LHCN-M2 (cell line): ENCODE measurements at places on chromosomes 5 and 9. TPM values are rescaled to one million over a fixed set of nuclear protein-coding genes. Genes with fewer than 3 reads are reported as not detected.

Gene GMCL2
- not detected in 2 replicates for total RNA-seq

- no peak for DNase-seq
Observed at GRCh38 chr5:34511063-34511462, 145.1 kb upstream of the RAI14 start.

Gene SOHLH1
- not detected in 2 replicates for total RNA-seq

Gene FGF1
- total RNA-seq = 4.8 and 5.8 TPM in 2 replicates

- DNase-seq = no peak
Observed at GRCh38 chr9:95193067-95193466, 124.4 kb downstream of the FANCC start.

DNA sequence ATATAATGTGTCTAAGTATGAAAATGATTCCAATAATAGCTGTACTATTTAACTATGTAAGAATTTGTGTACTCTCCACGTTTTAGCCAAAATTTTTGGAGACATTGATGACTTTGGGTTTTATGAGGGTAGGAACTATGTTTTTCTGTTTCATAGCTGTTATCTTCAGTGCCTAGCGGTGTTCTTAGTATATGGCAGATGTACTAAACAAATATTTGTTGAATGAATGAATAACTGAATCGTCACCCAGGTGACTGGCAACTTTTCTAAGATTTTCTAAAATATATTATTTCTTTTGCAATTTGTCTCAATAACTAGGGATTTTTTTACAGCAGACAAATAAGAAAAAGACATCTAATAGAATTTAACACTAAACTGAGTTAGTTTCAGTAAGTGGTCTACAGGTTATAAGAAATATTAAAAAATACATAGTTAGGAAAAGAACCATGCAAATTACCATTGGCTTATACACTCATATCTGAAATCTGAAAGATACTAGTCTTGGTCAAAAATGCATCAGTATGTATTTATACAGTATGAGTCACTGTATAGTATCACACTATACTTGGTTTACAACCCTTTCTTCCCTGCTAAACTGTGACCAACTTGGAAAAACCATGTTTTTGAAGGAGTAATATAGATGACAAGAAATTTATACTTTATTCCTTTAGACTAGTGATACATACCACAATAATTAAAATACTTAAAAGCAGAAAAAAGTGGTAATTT lies 10.5 kb upstream of the ERCC6L2 start:
- DNase-seq = no peak

GRCh38 chr9:1156794-1157550 lies 106.8 kb downstream of the DMRT2 start:
- DNase-seq = no peak

DNA sequence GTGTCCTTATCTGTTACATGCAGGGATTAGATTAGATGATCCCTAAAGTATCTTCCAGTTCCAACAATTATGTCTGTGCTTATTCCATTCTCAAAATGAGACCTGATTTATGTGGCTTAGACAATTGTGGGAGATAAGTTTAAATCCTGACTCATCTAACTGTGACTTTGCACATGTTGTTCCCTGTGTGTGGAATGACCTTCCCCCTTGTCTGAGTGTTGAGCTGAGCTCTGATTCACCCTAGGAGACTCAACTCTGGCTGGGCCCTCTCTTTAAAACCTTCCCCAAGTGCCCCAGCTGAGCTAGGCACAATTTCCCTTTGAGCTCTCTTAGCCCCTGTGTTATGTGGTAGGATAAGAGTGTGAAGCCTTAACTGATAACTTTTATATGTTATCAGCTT lies 118.9 kb upstream of the ELL2 start:
- peak; percentile 90 for DNase-seq

- no peak for DNase-seq
Observed at GRCh38 chr9:13648676-13649075, 369.2 kb upstream of the MPDZ start.

Gene DBH
- total RNA-seq = not detected in 2 replicates

Gene PCDHA1
- 0.06 TPM in 2 replicates for total RNA-seq

DNA sequence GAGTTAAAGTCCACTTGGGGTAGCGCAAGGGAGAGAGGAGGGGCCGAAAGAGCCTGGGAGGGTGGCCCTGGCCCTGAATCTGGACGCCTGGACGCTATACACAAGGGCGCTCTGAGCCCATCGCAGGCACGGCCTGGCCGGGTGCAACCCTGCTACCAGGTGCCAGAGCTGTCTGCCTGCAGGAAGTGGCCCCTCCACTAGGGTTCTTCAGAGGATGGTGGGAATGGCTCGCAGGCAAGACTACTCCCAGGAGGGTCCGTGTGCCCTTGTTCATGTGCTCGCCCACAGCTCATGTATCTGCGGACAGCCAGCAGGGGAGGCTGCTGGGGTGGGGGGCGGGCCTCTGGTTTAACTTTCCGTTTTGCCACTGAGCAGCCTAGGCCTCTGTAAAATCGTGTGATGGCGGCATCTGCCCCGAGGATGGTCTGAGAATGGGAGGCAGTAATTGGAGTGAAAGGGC lies 1.4 kb upstream of the NKD2 start:
- DNase-seq = no peak

Gene GRIA1
- 7.4 and 10.0 TPM in 2 replicates for total RNA-seq

Gene ENC1
- total RNA-seq = 56.6 and 60.3 TPM in 2 replicates

Gene FOXI1
- not detected in 2 replicates for total RNA-seq

- no peak for DNase-seq
Observed at GRCh38 chr9:120557205-120557604, 22.8 kb downstream of the CDK5RAP2 start.

Gene GOLM1
- 39.0 and 48.5 TPM in 2 replicates for total RNA-seq

Gene NTRK2
- total RNA-seq = not detected in 2 replicates

DNA sequence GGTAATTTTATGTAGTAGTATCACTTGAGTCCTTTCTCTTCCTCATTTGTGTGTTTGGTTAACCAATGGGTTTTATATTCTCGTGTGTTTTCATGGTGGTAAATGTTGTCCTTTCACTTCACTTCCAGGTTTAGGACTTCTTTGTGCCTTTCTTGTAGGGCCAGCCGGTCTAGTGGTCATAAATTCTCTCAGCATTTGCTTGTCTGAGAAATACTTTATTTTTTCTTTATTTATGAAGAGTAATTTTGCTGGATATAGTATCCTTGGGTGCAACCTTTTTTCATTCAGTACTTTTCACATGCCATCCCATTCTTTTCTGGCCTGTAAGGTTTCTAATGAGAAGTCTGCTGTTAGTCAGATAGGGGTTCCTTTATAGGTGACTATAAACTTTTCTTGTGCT lies 107.1 kb downstream of the GNA14 start:
- no peak for DNase-seq

DNA sequence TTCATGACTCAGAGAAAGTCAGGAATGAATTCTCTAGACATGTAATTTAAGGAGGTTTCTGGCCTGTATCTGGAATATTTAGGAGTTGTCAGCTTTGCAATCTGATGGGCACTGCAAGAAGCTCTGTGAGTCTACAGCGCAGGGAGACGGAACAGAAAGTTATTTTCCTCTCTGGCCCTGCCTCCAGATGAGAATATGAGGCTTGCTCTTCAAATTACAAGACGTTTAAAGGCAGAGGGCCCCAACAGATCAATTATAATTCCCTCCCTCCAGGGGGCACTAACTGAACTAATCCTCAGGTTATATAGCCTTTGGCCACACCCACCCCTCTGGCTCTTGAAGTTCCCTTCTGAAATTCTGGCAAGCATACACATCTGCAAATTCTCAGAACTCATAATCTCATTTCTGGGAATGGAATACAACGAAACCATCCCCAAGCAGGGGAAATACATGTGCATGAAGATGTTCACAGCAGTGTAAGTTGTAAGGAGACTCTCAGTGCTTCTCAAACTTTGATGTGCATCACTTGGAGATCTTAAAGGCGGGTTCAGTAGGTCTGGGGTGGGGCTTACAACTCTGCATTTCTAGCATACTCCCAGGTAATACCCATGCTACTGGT lies 307.6 kb downstream of the CWC27 start:
- DNase-seq = peak; percentile 61

- DNase-seq = no peak
Observed at GRCh38 chr9:114172981-114173833, 17.9 kb downstream of the COL27A1 start.

GRCh38 chr5:93583768-93584595 lies 960 bp downstream of the NR2F1 start:
- DNase-seq = peak; percentile 68

DNA sequence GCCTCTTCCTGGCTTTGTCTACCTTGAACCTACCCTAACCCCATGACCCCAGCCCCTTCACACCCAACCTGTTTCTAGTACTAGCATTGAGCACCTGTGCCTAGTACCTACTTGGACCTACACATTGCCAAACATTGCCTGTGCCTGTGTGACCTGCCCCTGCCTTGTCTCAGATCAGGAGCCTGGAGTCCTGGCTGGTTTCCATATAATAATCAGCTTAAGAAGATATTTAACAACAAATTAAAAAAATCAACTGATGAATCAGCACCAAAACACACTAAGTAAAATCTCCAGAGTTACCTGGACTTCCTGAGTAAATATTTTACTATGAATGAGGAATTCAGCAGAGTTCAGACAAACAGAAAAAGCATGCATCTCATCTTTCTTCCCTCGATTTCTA lies 17.7 kb downstream of the LPAR1 start:
- DNase-seq = no peak

- DNase-seq = no peak
Observed at GRCh38 chr5:150248946-150249345, 40.6 kb downstream of the CAMK2A start.

- no peak for DNase-seq
Observed at GRCh38 chr9:127794001-127794791, 8.4 kb downstream of the CDK9 start.

GRCh38 chr9:91882627-91883026 lies 67.4 kb downstream of the ROR2 start:
- no peak for DNase-seq

GRCh38 chr9:133458643-133459312 lies 1.0 kb upstream of the CACFD1 start:
- no peak for DNase-seq

DNA sequence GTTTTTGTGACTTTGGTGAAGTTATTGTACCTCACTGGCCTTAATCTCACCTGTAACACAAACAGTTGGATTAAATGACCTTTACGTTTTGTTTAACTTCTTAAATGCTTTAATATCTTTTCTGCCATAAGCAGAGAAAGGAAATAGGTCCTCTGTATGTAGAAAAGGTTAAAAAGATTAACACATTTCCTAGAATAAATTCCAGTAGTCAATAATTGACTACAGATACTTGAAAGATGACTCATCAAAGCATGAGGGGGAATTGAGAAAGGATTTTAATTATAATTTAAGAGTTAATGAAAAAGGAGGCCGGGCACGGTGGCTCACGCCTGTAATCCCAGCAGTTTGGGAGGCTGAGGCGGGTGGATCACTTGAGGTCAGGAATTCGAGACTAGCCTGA lies 35.8 kb upstream of the CMYA5 start:
- DNase-seq = no peak

DNA sequence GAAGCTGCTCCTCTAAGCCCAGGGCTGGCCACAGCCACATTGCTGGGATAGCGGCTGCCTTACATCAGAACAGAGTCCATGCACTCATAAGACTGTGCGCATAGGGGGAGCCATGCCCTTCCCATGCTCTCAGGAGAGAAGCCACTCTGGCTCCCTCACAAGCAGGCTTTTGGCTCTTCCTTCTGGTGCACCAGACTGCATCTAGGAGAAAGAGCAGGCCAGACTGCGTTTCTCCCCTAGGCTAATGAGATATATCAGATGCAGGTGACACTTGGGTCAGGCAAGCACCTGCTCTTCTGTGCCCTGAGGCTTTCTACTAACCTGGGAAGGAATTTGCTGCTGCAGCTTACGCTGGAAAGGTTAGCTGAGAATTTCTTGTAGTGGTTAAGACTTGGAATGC lies 43.2 kb upstream of the BRINP1 start:
- DNase-seq = no peak

DNA sequence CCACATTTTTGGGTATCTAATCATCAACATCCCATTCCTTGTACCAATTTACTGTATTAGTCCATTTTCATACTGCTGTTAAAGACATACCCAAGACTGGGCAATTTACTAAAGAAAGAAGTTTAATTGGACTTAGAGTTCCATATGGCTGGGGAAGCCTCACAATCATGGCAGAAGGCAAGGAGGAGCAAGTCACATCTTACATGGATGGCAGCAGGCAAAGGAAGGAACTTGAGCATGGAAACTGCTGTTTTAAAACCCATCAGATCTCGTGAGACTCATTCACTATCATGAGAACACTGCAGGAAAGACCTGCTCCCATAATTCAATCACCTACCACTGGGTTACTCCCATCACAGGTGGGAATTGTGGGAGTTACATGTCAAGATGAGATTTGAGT lies 95.4 kb upstream of the SLCO6A1 start:
- no peak for DNase-seq

Gene FBXL7
- 6.2 and 7.6 TPM in 2 replicates for total RNA-seq

Gene NAA35
- total RNA-seq = 18.4 and 19.1 TPM in 2 replicates

- DNase-seq = no peak
Observed at GRCh38 chr9:126521551-126521950, 92.2 kb upstream of the LMX1B start.

Gene RNF38
- 10.3 and 13.5 TPM in 2 replicates for total RNA-seq
